ENCODE measurements at places on chromosomes 2 and 18. TPM values are rescaled to one million over a fixed set of nuclear protein-coding genes. Genes with fewer than 3 reads are reported as not detected.
A peak's percentile ranks its signal among the peaks of the same experiment; 100 is the strongest.

DNA sequence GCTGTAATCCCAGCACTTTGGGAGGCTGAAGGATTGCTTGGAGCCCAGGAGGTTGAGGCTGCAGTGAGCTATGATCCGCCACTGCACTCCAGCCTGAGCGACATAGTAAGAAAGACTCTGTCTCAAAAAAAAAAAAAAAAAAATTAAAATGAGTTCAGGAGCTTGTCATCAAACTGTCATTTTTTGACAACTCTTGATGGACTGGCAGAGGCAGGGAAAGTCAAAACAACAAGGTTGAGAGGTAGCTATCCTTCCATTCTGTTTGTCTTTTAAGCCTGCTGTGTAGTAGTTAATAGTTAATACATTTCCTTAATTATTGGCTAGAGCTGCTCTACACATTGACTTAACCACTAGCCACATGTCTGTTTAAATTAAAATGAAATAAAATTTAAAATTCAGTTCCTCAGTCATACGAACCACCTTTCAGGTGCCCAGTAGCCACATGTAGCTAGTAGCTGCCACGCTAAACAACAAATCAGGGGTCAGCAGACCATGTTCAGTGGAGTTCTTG is 22.7 kb downstream of the DPYSL5 start:
- H3K4me1 ChIP-seq, result no peaks in the 10 kb centered on the region
- no peak overlapping the region for H3K4me3 ChIP-seq
- H3K27me3 ChIP-seq, result no peaks in the 10 kb centered on the region
- DNase-seq, result no peak
- H3K27ac ChIP-seq, result no peak overlapping the region

- H3K4me3 ChIP-seq, result no peak overlapping the region
- H3K36me3 ChIP-seq, result no peaks in the 10 kb centered on the region
These were observed 47.4 kb upstream of the ITGB6 start for GRCh38 chr2:160247296-160248035.

- no peaks in the 10 kb centered on the region for H3K27me3 ChIP-seq
- H3K36me3 ChIP-seq, result no peaks in the 10 kb centered on the region
- no peak overlapping the region for H3K4me3 ChIP-seq
- H3K27ac ChIP-seq, result no peak overlapping the region
- no peaks in the 10 kb centered on the region for H3K4me1 ChIP-seq
These were observed 65.1 kb upstream of the TNP1 start for GRCh38 chr2:216925006-216925405.

- H3K36me3 ChIP-seq, result no peaks in the 10 kb centered on the region
- peaks cover 21% of the 10 kb centered on the region for H3K4me1 ChIP-seq
- H3K27ac ChIP-seq, result peak overlapping the region; percentile 91
- DNase-seq, result no peak
- no peaks in the 10 kb centered on the region for H3K27me3 ChIP-seq
- peak overlapping the region; percentile 47 for H3K4me3 ChIP-seq
These were observed 1.0 kb upstream of the STRN start for GRCh38 chr2:36967236-36967876.

GRCh38 chr2:155902635-155903034 is 429.9 kb downstream of the NR4A2 start:
- H3K36me3 ChIP-seq, result no peaks in the 10 kb centered on the region
- H3K4me1 ChIP-seq, result no peaks in the 10 kb centered on the region
- no peak for DNase-seq
- no peak overlapping the region for H3K27ac ChIP-seq
- H3K27me3 ChIP-seq, result no peaks in the 10 kb centered on the region

GRCh38 chr2:185215497-185215896 is 523.1 kb upstream of the FSIP2 start:
- H3K4me3 ChIP-seq, result no peak overlapping the region
- no peaks in the 10 kb centered on the region for H3K36me3 ChIP-seq

GRCh38 chr2:235050980-235051351 is 99.1 kb downstream of the SH3BP4 start:
- DNase-seq, result peak; percentile 26

DNA sequence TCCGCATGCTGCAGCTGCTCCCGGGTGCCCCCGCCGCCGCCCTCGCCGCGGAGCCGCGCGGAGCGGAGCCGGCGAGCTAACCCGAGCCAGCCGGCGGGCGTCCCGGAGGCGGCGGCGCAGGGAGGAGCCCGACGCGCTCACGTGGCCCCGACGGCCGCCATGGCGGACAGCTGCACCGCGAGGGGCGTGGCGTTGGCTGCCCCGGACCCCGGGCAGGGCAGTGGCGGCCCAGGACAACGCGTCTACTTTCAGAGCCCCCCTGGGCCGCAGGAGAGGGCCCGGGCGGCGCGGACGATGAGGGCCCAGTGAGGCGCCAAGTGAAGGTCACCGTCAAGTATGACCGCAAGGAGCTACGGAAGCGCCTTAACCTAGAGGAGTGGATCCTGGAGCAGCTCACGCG is 30.0 kb upstream of the CCNYL1 start:
- H3K4me1 ChIP-seq, result no peaks in the 10 kb centered on the region
- no peak overlapping the region for H3K27ac ChIP-seq
- DNase-seq, result no peak

- DNase-seq, result no peak
- H3K36me3 ChIP-seq, result no peaks in the 10 kb centered on the region
- H3K27ac ChIP-seq, result no peak overlapping the region
- H3K4me3 ChIP-seq, result no peak overlapping the region
- H3K27me3 ChIP-seq, result no peaks in the 10 kb centered on the region
- H3K4me1 ChIP-seq, result no peaks in the 10 kb centered on the region
These were observed 119.5 kb upstream of the CYRIA start for GRCh38 chr2:16785149-16785548.

- no peaks in the 10 kb centered on the region for H3K36me3 ChIP-seq
- no peaks in the 10 kb centered on the region for H3K4me1 ChIP-seq
- H3K27ac ChIP-seq, result no peak overlapping the region
- H3K4me3 ChIP-seq, result no peak overlapping the region
These were observed 155.0 kb upstream of the SLC8A1 start for GRCh38 chr2:40606862-40607261.

DNA sequence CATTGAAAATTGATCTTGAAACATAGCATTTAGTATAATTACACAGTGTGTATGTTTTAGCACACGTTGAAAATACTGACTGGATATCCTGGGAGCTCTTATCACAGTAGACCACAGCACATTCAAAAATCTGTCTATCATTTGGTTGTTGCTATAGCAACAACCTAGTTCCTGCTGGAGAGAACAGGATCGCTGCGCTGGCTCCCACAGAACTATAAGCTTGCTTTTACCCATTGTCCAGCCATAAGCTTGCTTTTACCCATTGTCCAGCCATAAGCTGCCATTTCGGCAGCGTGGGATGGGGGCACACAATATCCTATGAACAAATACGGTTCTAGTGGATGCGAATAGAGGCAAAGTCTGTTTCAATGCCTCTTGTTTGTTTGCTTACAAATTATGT is 70.4 kb upstream of the ST6GAL2 start:
- no peak overlapping the region for H3K27ac ChIP-seq
- H3K36me3 ChIP-seq, result no peaks in the 10 kb centered on the region
- no peak for DNase-seq
- H3K4me3 ChIP-seq, result no peak overlapping the region
- H3K4me1 ChIP-seq, result no peaks in the 10 kb centered on the region

DNA sequence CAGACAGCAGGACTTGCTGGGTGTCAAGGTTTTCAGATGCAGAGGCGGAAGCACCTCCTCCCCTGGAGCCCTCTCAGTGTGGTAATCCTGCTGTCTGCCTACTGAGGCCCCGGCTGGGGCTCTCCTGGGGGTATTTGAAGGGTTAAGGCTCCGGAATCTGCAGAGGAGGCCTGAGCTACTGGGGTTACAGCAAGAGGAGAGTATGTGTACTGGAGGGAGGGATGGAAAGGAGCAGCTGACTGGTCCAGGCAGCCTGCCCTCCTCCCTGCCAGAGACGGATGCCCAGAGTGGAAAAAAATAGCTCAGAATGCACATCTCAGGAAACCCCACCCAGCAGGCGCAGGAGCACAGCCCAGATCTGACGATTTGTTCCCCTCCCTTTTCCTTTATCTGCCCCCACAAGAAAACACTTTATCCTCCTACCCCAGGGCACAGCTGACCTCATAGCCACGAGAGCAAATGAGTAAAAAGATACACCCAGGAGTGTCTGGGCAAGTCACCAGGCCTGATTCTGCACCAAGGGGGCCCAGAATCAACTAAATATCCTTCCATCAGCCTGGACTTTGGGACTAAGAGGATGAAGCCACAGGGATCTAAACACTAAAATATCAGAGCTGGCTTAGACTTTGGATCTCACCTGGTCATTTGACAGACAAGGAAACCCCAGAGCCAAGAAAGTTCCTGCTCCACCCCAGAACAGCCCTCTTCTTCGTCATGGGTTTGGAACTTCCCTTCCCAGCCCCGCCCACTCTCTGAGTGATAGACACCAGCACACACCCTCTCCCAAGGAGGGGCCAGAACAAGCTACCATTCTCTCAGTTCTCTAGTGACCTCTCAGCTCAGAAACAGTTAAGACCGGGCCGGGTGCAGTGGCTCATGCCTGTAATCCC is 5.5 kb downstream of the TMBIM1 start:
- no peaks in the 10 kb centered on the region for H3K27me3 ChIP-seq
- H3K27ac ChIP-seq, result peak overlapping the region; percentile 98

DNA sequence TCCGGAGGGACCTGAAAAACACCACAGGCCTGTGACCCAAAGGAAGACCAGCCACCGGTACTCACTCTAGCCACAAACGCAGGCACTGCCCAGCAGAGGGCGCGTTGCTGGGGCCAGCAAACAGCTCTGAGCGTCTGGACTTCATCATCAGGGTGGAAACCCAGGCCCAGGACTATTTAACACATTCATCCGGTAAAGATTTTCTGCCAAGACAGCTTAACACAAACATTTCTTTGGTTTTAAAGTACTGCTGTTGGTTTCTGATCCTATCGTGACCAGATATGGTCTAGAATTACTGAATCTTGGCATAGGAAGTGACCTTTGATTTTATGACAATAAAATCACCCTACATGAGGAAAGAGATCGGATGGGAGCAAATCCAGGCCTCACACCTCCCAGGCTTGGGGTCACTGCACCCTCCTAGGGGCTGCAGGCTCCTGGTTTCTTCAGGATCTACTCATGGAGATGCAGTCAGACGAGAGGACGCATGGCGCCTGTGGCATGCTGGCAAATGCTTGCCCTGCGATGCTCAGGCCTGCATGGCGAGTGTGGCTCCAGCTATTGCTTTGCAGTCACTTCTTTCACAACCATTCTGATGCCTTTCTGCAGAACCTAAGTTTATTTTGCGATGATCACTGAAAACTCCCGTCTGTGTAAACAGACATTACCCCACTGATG is 130.4 kb downstream of the COL4A4 start:
- DNase-seq, result no peak
- H3K4me3 ChIP-seq, result no peak overlapping the region
- no peaks in the 10 kb centered on the region for H3K27me3 ChIP-seq
- no peak overlapping the region for H3K27ac ChIP-seq
- no peaks in the 10 kb centered on the region for H3K36me3 ChIP-seq
- H3K4me1 ChIP-seq, result no peaks in the 10 kb centered on the region

DNA sequence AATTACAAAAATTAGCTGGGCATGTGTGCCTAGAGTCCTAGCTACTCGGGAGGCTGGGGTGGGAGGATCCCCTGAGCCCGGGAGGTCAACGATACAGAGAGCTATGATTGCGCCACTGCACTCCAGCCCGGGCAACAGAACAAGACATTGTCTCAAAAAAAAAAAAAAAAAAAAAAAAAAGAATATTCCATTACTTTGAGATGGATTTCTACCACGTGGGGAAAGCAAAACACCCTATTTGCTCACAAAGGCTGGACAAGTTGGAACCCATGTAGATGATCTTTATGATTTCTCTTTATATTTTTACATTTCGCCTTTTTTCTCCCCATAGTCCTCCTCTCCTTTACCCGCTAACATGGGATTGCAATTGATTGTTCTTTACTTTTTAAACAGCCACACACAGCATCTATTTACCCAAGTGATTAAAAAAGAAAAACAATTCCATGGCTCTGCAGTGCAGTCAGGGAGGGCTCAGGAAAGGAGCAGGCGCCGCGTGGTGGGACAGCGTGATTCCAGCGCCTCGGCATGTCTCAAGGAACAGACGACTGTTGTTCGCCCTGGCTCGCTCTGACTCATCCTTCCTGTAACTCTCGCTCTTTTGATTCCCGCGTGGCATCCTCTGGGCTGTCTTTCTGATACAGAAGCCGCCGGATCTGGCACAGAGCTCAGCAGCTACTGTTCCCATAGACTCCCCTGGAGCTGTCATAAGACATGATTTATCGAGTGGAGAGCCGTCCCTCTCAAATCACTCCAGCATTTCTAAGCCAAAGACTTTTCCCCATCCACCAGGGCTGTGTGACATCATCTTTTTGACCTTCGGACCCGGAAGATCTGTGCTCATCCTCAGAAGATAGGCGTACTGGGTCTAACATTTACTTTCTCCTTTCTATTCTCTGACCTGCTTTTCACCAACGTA is 230.4 kb upstream of the AGAP1 start:
- no peak overlapping the region for H3K4me3 ChIP-seq
- DNase-seq, result no peak
- no peak overlapping the region for H3K27ac ChIP-seq
- H3K27me3 ChIP-seq, result no peaks in the 10 kb centered on the region
- no peaks in the 10 kb centered on the region for H3K36me3 ChIP-seq
- H3K4me1 ChIP-seq, result peaks cover 9% of the 10 kb centered on the region

DNA sequence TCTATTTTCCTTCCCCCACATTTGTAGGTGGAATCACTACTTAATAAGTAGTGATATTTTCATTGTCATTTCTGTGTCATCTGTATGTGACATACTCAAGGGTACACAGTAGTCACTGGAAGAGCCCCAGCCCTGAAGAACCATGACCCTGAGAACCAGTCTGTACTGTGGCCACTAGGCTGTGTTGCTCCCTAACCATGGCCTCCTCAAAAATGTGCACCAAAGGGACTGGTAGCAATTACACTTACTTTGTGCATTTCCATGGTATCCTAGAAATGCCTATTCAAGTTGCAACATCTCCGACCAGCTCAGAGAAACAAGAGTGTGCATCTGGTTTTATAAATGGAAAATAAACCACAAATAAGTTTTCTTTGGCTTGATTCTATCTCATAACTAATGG is 155.1 kb downstream of the DOCK10 start:
- no peaks in the 10 kb centered on the region for H3K36me3 ChIP-seq
- peaks cover 35% of the 10 kb centered on the region for H3K4me1 ChIP-seq
- no peak overlapping the region for H3K4me3 ChIP-seq
- no peaks in the 10 kb centered on the region for H3K27me3 ChIP-seq
- H3K27ac ChIP-seq, result no peak overlapping the region

- H3K4me3 ChIP-seq, result no peak overlapping the region
- no peaks in the 10 kb centered on the region for H3K27me3 ChIP-seq
- H3K27ac ChIP-seq, result no peak overlapping the region
- DNase-seq, result no peak
These were observed 301.7 kb downstream of the PHLPP1 start for GRCh38 chr18:63017076-63017475.

- H3K4me3 ChIP-seq, result no peak overlapping the region
- no peaks in the 10 kb centered on the region for H3K27me3 ChIP-seq
- H3K4me1 ChIP-seq, result peaks cover under 1% of the 10 kb centered on the region
- H3K27ac ChIP-seq, result no peak overlapping the region
These were observed 25.5 kb upstream of the GNAL start for GRCh38 chr18:11663439-11664029.

- no peak overlapping the region for H3K4me3 ChIP-seq
- no peaks in the 10 kb centered on the region for H3K36me3 ChIP-seq
- H3K27ac ChIP-seq, result no peak overlapping the region
- H3K27me3 ChIP-seq, result no peaks in the 10 kb centered on the region
These were observed 28.1 kb downstream of the COBLL1 start for GRCh38 chr2:164813535-164813934.

Gene SOX11
- not detected for total RNA-seq

Gene CNGA3
- total RNA-seq, result not detected

Gene AQP4
- not detected for total RNA-seq

Gene C2orf80
- total RNA-seq, result not detected

Gene SP9
- total RNA-seq, result not detected

Gene TUBA4B
- not detected for total RNA-seq

Gene ESCO1
- 8.7 TPM for total RNA-seq

Gene EMILIN2
- total RNA-seq, result 3.6 TPM
